GM10248 (cell line): ENCODE measurements at places on chromosomes 4 and X.

DNA sequence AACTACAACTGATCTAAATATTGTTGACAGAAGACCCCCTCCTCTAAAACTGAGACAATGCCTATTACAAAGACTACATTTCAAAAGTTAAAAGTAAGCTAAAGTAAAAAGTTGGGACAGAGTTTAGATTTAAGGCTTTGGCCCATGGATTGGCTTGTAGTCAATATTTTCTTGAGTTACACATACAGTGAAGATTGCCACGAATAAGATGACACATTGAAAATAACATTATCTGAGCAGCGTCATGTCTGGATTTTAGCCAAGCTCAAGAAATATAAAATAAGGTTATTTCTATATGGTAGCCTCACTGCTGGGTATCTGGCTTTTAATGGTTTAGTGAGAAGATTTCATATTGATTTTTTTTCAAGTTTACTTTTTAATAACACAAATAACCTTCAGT is 266.2 kb upstream of the LDB2 start:
- no peak for DNase-seq

DNA sequence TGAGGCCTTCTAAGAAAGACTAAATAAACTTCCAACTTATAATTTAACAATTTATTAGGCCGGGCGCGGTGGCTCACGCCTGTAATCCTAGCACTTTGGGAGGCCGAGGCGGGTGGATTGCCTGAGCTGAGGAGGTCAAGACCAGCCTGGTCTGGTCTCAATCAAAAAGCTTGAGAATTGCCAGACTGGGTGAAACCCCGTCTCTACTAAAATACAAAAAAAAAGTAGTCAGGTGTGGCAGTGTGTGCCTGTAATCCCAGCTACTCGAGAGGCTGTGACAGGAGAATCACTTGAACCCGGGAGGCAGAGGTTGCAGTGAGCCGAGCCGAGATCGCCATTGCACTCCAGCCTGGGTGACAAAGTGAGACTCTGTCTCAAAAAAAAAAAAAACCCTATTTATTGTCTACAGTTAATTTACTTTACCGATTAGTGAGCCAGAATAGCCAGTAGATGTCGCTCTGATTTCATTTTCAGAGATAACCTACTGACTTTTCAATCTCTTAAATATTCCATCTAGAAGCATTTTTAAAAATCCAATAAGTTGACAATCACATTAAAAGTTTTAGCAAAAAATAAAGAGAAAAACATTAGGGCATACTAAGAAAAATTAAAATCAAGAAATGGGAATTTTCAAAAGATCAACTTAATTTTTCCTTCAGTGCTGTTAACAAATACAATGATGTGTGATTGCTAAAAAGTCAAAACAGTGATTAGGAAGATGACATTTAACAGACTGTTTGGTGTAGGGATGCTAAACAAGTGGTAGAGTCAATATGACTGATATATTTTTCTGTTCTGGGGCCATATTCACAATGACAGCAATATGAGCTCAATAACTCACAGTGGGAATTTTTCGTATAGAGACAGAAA is 4.3 kb upstream of the SHROOM3 start:
- DNase-seq, result peak; percentile 42

- no peak for DNase-seq
Observed at GRCh38 chr4:110613745-110614144, 9.1 kb downstream of the PITX2 start.

DNA sequence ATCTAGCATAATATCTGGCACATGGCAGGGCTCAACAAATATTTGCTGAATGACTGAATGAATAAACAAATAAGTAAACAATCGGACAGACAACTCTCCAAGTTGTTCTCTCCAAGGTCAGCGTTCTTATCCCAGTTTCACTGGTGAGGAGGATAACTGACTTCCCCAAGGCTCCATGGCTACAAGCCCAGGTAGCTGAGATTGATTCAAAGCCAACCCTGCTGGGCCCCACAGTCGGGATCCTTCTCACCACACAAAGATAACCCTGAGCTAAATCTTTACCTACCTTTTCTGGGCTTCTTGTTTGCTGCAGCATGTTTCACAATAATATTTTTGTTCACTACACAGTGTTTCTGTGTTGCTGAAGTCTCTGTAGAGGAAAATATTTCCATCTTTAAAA is 54.9 kb downstream of the USP46 start:
- DNase-seq, result no peak

DNA sequence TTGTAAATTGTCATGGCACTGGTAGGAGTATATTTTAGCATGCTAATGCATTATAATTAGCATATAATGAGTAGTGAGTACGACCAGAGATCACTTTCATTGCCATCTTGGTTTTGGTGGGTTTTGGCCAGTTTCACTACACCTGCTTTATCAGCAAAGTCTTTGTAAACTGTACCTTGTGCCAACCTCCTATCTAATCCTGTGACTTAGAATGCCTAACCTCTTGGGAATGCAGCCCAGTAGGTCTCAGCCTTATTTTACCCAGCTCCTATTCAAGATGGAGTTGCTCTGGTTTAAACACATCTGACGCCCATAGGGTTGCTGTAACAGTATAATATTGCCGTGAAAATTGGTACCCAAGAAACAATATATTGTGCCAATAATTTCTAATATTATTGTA is 159.4 kb downstream of the MAGEB5 start:
- no peak for DNase-seq

DNA sequence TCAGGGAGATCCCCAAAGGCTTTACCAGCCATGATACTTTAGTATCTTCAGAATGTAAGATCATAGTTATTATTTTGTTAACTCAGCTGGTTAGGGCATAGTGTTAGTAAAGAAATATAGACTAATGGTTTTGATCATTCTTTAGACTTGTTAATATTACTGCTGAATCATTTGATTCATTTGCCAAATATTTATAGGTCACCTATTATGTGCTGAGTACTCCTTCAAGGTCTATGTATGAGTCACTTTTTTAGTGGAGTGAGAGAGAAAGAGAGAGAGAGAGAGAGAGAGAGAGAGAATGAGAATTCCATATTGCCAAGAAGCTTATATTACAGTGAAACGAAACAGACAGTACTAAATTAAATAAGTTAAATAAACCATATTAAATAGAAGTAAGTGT is 110.3 kb downstream of the UBE2NL start:
- no peak for DNase-seq

- DNase-seq, result no peak
Observed at GRCh38 chrX:67523002-67523681, 20.7 kb upstream of the AR start.

DNA sequence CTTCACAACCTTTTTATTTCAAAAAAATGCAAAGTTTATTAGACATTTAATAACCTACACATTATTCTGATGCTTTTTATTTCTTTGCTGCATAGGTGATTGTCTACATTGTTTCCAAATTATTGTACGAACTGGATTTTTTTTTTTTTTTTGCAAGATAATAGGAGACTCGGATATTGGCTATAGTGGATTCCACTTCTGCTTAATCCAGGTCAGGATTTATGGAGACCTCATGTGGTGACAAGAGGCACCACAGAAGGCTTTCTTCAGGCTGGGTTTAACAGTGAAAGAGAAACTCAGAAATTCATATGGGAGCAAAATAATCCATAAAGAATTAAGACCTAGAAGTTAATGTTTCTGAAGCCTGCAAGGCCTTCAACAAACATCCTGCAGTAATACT is 2.4 kb upstream of the SLIT2 start:
- DNase-seq, result no peak

- DNase-seq, result no peak
Observed at GRCh38 chr4:71680706-71681105, 103.2 kb downstream of the GC start.

DNA sequence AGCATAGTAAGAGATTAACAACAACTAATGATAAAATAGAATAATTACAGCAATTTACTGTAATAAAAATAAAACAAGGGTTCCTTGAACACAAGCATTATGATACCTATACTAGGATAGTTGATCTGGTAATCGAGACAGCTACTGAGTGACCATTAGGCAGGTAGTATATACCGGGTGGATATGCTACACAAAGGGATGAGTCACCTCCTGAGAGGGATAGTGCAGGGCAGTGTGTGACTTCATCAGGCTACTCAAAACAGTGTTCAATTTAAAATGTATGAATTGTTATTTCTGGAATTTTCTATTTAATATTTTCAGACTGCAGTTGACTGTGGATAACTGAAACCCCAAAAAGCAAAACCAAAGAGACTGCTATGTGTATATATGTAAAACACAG is 9.7 kb upstream of the ANTXR2 start:
- DNase-seq, result no peak

DNA sequence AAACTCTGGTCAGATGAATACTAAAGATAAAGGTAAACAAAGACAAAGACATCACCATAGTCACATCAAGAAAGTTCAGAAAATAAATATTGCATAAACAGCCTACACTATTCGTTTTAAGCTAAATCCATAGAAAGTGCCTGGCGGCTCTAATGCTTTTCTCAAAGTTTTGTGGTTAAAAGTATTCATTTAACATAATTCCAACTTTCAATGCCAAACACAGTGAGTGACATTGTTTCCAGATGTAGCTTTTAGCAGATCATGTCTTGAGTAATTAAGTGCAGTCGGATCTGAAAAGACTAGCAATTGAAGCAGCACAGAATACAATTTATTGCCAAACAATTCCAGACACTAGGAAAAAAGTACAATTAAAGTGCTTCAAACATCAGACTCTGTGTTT is 287.1 kb upstream of the ADGRL3 start:
- no peak for DNase-seq

- DNase-seq, result no peak
Observed at GRCh38 chrX:8103655-8104054, 67.4 kb downstream of the VCX2 start.
